ENCODE measurements at places on chromosomes 12 and 14.

DNA sequence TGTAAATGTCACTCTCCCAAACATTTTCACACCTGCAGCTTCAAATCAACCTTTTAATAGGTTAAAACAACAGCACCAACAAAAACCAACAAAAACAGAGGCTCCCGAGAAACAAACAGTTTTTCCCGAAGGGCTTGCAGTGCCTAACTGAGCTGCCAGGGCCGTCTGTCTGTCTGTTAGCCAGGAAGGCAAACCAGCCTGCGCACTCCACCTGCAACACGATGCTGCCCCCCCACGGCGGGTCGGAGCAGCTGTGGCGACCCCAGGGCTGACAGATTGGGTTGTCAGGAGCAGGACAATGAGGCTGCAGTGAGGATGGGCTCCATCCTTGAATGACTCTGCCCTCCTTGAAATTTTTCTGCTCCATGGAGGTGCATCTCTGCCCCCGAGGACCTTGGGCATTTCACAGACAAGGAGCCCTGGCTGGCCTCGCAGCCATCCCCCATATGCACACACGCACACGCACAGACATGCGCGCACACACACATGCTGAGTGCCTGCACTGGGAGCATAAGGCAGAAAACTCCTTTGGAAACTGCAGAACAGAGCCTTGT lies 2.6 kb downstream of the RTL1 start:
- peak; percentile 72 for DNase-seq

DNA sequence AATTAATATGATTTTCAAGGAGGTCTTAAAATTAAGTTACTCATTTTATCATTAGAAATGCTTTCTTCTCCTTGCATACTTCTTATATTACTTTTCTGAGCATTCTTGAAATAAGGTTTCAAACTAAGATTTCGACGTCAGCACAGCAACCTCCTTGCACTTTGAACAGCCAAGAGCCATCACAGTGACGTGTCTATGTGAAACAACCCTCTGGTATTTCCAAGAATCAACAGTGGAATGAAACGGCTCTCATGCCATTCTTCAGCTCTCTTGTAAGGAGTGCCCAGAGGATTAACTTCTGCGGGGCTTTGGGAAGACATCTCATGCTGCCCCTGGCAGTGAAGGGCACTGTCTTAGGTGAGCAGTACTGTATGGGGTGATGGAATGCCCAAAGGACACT lies 109.2 kb downstream of the EFCAB11 start:
- no peak for DNase-seq

DNA sequence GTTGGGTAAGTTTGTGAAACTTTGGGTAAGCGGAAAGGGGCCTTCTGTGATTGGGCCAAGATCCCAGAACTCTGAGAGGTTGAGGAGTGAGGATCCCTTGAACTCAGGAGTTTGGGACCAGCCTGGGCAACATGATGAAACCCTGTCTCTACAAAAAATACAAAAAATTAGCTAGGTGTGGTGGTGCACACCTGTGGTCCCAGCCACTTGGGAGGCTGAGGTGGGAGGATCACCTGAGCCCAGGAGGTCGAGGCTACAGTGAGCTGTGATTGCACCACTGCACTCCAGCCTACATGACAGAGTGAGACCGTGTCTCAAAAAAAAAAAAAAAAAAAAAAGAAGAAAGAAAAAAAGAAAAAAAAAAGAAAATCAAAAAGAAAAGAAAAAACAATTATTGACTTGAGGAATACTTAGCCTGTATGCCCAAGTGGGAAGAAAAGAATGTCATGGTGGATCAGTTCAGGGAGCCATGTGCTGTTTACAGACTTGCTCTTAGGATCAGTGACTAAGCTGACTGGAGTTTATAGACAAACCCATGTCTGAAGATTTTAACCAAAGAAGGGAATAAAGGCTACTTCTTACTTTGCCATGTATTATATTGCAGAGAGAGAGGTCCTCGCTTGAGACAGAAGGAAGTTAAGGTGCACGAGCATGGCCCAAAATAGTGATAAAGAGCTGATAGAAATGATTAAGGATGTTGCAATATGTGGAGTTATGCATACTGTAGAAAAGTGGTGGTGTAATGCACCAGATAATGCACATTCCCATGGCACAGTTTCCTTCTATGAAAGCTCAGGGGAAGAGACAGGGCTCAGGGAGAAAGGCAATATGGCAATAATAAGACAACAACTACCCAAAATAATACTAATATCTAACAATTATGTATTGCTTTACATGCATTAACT lies 881 bp downstream of the HSD17B6 start:
- no peak for DNase-seq

GRCh38 chr12:13596714-13597113 lies 384.7 kb downstream of the GRIN2B start:
- DNase-seq = no peak

GRCh38 chr12:123395236-123395635 lies 11.3 kb downstream of the KMT5A start:
- no peak for DNase-seq

DNA sequence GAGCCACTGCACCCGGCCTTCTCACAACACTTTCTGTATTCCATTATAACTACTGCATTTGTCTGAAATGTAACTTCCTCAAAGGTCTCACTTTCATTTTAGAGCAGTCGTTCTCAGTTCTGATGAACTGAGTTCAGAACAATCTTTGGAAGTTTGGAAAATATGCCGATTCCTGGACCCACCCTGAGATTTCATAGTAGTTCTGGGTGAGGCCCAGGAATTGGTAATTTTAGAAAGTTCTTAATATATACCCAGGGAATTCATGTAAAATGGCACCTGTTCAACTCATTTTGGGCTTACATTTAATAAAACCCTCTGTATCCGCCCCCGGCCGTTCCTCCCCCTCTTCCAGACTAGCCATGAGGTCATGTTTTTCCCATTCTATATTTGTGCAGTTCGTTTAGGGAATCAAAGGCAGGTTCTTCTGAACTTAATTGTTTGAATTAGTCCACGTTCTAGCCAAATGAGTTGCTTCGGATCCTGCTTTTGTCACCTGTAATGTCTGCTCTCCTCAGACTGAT lies 5.9 kb downstream of the GSG1 start:
- no peak for DNase-seq

DNA sequence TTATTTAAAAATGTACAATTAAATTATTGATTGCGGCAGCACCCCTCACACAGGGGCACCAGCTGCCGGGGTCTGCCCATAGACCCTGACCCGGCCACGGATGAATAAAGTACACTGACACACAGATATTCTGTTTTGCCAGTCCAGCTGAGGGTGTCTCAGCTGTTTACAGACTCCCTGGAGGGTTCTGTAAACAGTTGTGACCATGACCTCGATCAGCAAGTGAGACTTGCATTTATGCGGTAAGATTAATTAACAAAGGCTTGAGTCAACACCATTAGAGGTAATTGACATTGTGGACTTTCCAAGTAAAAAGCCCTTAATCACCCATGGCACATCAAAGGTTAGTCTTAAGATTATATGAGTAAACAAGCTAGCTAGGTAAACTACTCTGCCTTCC lies 94.3 kb downstream of the FUT8 start:
- DNase-seq = peak; percentile 60

- DNase-seq = no peak
Observed at GRCh38 chr12:12495536-12495935, 67.1 kb downstream of the DUSP16 start.

DNA sequence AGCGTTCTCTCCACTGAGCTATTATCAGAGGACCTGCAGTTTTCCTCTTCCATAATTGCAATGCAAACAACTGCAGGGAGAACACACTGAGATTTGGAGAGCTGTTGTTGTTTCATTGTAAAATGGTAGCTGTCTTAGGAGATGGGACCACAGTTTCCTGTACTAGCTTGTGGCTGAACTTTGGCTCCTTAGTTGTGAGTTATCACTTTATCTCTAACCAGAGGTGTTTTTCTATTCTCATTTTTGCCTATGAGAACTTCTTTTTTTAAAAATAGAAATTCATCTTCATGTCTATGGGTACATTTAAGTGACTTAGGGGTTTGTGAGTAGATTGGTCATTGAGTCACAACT lies 216.5 kb downstream of the SLC38A4 start:
- no peak for DNase-seq

GRCh38 chr14:71408362-71409030 lies 501.2 kb downstream of the PCNX1 start:
- peak; percentile 30 for DNase-seq

DNA sequence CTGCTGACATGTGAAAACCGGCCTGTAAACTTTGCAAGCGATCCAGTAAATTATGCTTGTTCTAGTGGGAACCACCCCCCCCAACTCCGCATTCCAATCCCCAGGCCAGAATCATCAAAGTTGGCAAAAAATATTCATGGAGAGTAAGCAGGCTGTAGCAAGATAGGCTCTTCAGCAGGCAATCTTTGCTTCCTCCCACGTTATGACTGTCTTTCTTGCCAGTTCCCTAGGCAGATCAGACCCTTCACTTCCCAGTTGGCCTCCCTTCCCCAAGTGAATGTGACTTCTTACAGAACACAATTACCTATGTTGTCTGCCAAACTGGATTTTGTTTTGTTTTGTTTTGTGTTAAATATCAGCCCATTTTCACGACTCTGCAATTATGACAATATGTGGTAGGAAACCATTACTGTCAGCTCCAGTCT lies 1.2 kb upstream of the PTGER2 start:
- DNase-seq = no peak

- DNase-seq = no peak
Observed at GRCh38 chr12:4227046-4227445, 46.5 kb upstream of the CCND2 start.

GRCh38 chr14:50410921-50411320 lies 14.2 kb upstream of the CDKL1 start:
- DNase-seq = no peak

DNA sequence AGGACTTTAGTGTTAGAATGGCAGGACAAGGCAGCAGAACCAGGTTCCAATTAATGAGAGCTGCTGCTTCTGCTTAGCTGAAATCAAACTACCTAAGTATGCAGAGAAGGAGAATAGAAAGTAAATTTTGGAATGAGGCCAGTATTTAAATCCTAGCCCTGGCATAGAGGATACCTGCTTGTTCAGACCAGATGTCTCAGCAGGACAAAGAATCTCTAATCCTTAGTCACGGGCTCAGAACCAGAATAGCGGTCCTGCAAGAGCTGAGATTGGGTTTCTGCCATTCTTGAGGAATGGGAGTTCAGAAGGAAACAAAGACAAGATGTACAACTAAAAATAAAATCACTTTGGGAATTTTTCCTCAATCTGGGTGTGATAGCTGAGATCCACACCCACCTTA lies 550.8 kb upstream of the TMEM132C start:
- peak; percentile 63 for DNase-seq

GRCh38 chr12:55996715-55997534 lies at the start of gene SUOX:
SUOX (plus strand) TSS chr12:55997276; CDS start chr12:56002222, 4,946 bp downstream.
- DNase-seq = peak; percentile 97

DNA sequence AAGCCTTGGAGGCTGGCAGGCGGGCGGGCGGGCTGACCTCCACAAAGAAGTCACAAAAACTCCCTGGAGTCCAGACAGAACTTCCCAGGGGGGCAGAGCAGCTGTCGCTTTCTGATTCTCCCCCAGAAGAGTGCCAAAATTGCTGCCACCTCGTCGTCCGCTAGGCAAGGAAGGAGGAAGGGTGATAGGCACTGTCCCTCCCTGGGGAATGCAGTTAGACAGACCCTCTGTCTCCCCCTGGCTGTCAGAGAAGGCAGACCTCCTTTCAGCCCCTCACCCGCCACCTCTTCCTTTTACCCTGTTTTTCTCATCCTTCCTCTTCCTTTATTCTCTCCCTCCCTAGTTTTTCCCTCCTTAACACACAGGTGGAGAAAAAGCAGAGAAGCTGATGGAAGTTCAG lies 18.7 kb downstream of the GRIN2B start:
- peak; percentile 74 for DNase-seq

DNA sequence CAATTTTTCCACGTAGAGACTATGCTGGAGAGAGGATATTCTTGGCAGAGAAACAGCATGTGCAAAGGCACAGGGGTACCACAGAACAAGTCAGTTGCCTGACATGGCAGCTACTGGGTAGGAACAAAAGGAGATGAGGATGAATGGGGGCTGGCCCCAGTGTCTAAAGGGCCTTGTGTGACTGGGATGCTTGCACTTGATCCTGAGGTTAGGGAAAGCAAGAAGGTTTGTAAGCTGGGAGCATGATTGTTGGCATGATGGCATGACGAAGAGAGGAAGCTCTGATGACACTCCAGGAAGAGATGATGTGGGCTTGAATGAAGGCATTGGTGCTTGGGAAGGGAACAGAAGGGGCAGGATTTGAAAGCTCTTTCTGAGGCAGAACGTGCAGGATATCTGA lies 139.1 kb downstream of the ZFP36L1 start:
- DNase-seq = no peak

GRCh38 chr14:96776791-96777190 lies 20.4 kb upstream of the VRK1 start:
- DNase-seq = no peak

DNA sequence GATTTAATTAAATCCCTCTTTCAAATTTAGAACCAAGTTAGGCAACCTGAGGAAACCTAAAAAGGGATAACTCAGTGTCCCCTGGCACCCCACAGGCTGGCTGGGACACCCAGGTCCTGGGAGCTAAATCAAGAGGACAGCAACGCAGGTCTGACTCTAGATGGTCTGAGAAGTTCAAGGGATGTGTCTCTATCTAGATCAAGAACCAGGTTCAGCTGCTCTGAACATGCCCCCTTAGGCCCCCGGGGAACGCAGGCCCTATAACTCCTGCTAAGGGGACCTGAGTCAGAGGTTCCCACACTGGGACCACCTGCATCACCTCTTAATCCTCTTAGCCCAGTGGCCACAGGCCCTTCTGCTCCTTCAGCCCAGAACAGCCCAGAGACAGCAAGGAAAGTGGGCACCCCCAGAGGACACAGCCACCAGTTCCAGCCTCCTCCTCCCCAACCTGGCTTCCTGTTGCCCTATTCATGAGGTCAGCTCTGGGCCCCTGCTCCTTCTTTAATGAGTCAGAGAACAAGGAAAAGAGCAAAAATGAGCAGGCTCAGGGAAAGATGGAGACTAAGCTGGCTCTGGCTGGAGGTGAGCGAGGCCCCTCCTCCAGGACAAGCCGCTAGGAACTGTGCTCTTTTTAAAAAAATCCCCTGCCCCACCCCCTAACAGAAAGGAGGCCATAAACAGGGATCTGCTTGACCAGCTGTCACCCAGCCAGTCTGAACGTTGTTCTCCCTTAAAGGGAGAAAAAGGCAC lies 10.8 kb downstream of the PITPNM2 start:
- peak; percentile 91 for DNase-seq

DNA sequence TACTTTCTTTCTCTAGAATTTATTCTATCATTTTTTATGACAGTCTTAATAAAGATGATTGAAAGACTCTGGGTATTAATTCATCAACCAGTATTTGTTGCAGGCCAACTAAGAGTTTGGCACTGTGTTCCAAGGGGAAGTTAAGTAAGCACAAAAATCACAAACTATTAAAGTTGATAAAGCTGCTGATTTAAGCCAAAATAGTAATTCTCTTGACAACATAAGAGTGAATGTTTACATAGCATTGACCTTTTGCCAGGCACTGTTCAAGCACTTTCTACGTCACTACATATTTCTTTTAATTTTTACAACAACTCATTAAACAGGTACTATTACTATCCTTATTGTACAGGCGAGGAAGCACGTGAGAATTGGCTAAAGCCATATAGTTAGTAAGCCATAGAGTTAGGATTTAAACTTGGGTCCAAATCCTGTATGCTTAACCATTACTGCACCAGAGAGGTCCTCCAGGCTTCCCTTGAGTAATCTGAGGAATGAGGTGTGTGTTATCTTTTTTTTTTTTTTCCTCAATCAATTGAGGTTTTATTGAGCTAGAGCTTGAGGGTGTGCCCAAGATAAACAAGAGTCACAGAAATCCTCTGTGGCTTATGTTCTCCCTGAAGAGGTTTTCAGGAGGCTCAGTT lies 1009.6 kb downstream of the DIO2 start:
- no peak for DNase-seq

Measured in NCI-H82 (cell line).